GOT3 (cell line): ENCODE measurements at places on chromosomes 3 and 15.
A peak's percentile ranks its signal among the peaks of the same experiment; 100 is the strongest.

DNA sequence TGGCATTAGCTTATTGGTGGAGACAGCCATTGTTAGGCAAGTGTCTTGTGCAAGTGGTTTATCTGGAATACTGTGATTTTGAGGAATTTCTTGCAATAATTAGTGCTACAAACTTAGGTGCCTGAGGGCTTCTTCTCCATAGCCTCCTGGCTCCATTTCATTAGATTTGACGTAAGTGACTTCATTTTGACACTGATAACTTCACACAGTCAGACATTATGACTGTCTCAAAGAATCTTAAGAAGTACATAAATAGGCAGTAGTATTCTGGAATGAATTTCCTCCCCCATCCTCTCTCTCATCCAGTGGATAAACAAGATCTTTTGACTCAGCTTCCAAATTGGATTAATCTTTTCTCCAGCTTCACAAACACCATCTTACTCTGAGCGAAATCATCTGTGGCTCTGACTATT, 19.0 kb downstream of the ARL14 start:
- no peak for DNase-seq

DNA sequence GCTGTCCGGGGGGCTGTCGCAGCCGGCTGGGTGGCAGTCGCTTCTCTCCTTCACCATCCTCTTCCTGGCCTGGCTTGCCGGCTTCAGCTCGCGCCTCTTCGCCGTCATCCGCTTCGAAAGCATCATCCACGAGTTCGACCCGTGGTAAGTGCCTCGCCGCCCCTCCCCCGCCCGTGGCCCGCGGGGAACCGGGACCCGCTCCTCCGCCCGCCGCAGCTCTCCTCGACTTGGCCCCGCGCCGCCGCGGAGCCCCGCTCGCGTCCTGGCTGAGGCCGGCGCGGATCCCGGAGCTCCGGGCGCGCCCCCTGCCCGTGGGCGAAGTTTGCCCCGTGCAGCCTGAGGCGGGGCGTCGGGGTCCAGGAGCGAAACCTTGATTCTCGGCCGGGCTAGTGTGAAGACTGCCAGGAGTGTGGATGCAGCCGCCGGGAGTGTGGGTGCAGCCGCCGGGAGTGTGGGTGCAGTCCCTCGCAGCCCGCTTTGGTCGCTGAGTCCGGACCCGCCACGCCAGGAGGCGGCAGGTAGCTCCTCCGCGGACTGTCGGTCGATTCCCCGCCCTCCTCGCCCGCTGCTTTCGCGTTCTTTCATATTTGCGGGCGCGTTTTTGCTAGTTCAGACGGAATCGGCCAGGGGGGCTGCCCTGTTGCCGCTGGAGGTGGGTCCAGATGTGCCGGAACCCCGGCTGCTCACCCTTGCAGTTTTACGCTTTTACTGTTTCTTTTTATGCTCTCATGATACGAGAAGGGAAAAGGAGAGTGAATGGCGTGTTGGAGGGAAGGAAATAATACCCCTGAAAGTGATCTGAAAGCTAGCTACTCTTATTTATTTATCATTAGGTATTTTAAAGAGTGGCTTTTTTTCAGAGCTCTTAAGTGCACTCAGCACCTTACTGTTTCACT, 692 bp downstream of the STT3B start:
- DNase-seq, result peak; percentile 43

GRCh38 chr3:27392950-27393679, 23.9 kb upstream of the NEK10 start:
- DNase-seq, result no peak

GRCh38 chr15:79886124-79886523, 10.7 kb downstream of the MTHFS start:
- no peak for DNase-seq

DNA sequence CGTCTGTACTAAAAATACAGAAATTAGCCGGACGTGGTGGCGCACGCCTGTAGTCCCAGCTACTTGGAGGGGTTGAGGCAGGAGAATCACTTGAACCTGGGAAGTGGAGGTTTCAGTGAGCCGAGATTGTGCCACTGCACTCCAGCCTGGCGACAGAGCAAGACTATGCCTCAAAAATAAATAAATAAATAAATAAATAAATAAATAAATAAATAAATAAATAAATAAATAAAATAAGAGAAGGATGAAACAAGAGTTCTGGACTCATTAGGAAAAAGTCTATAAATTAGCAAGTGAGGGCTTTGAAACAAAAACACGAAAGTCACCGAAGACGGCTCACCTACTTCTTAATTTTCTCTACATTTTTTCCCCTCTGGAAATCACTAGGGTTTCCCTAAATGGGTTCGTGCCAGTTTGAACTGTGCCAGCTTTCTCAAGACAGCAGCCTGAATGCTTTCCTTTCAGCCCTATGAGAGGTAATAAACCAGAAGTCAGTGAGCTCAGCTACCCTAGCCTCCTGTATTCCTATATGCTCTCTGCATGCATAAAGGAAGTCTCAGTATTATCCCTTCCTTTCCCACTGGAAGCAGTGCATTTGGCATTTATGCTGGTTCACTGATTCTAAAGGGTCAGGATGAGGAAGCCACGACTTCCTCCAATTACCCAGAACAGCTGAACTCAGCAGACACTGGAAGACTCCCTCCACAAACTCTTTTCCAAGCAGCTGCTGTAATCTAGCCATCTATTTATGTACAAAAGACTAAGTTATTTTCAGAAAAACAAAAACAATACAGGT, 266.9 kb downstream of the ZBBX start:
- DNase-seq, result no peak

GRCh38 chr3:52546111-52546901, 9.9 kb downstream of the UQCC5 start:
- no peak for DNase-seq

GRCh38 chr3:64539451-64540196, 148.2 kb downstream of the ADAMTS9 start:
- DNase-seq, result no peak

GRCh38 chr3:69368129-69368741, 17.7 kb downstream of the FRMD4B start:
- DNase-seq, result no peak

- no peak for DNase-seq
These were observed 12.8 kb downstream of the MAN2A2 start for GRCh38 chr15:90915808-90916440.

GRCh38 chr3:71185733-71186455, 397.6 kb downstream of the FOXP1 start:
- no peak for DNase-seq

- DNase-seq, result no peak
These were observed 46.6 kb downstream of the HHLA2 start for GRCh38 chr3:108342837-108343486.

GRCh38 chr3:102141928-102142239, 292.6 kb downstream of the NFKBIZ start:
- DNase-seq, result no peak

GRCh38 chr3:183069086-183069485, 30.2 kb downstream of the MCCC1 start:
- no peak for DNase-seq
